Bronchus fibroblast of lung (primary cell): ENCODE measurements at places on chromosomes 1 and 21. TPM values are rescaled to one million over a fixed set of nuclear protein-coding genes. Genes with fewer than 3 reads are reported as not detected.

Gene PGBD5
- total RNA-seq, result under 0.01 TPM in 2 replicates

Gene LCE3D
- total RNA-seq, result not detected in 2 replicates

Gene CD55
- total RNA-seq, result 28.5 and 28.9 TPM in 2 replicates

Gene KAZN
- total RNA-seq, result 2.1 and 2.7 TPM in 2 replicates

Gene OR2L13
- total RNA-seq, result not detected in 2 replicates

Gene TCEA3
- total RNA-seq, result 4.8 and 5.9 TPM in 2 replicates

Gene SPRR5
- total RNA-seq, result not detected in 2 replicates

Gene RIMS3
- total RNA-seq, result 0.15 and 1.0 TPM in 2 replicates

Gene COL9A2
- total RNA-seq, result 4.9 and 5.6 TPM in 2 replicates

Gene ZMYND12
- total RNA-seq, result 0.34 and 2.7 TPM in 2 replicates

Gene E2F2
- total RNA-seq, result 3.3 and 3.7 TPM in 2 replicates

Gene PTPN22
- total RNA-seq, result 0.45 and 0.84 TPM in 2 replicates

Gene CFHR4
- not detected in 2 replicates for total RNA-seq

Gene HHAT
- total RNA-seq, result 1.3 and 1.5 TPM in 2 replicates

Gene ACKR1
- total RNA-seq, result not detected in 2 replicates

Gene RIPK4
- total RNA-seq, result under 0.01 TPM in 1 of 2 replicates, not detected in the other

Gene SARS1
- total RNA-seq, result 274 and 292 TPM in 2 replicates

Gene HAO2
- not detected in 2 replicates for total RNA-seq

Gene ANGPTL3
- total RNA-seq, result not detected in 2 replicates

Gene PCNX2
- total RNA-seq, result 5.8 and 6.6 TPM in 2 replicates

Gene CFAP74
- not detected in 2 replicates for total RNA-seq

Gene RGS8
- not detected in 2 replicates for total RNA-seq

Gene TMPRSS15
- total RNA-seq, result not detected in 2 replicates

Gene CFAP141
- total RNA-seq, result not detected in 2 replicates

Gene CFHR2
- not detected in 2 replicates for total RNA-seq

Gene SSX2IP
- total RNA-seq, result 7.1 and 7.6 TPM in 2 replicates

Gene MRPL55
- 101 and 141 TPM in 2 replicates for total RNA-seq

Gene PLEKHN1
- 1.2 and 1.9 TPM in 2 replicates for total RNA-seq

Gene PEAR1
- total RNA-seq, result 21.1 and 24.0 TPM in 2 replicates

Gene SHISAL2A
- not detected in 2 replicates for total RNA-seq

Gene SYT14
- total RNA-seq, result under 0.01 TPM in 2 replicates

Gene BSND
- not detected in 2 replicates for total RNA-seq

Gene BNIPL
- total RNA-seq, result under 0.01 and 0.17 TPM in 2 replicates

Gene HPDL
- total RNA-seq, result 5.0 and 7.1 TPM in 2 replicates

Gene SETD4
- 9.9 and 12.3 TPM in 2 replicates for total RNA-seq

Gene PCP4L1
- total RNA-seq, result not detected in 2 replicates

Gene TMEM269
- under 0.01 TPM in 1 of 2 replicates, not detected in the other for total RNA-seq

Gene CRP
- not detected in 2 replicates for total RNA-seq

Gene FCN3
- total RNA-seq, result not detected in 2 replicates

Gene SPRTN
- total RNA-seq, result 9.8 and 12.2 TPM in 2 replicates

Gene RCSD1
- under 0.01 TPM in 2 replicates for total RNA-seq

Gene MFAP2
- total RNA-seq, result 26.4 and 28.5 TPM in 2 replicates

Gene ACTN2
- not detected in 2 replicates for total RNA-seq

Gene CCDC27
- not detected in 2 replicates for total RNA-seq

Gene GNG12
- 72.4 and 85.6 TPM in 2 replicates for total RNA-seq

Gene ZNF669
- total RNA-seq, result 4.5 and 5.9 TPM in 2 replicates

Gene GJA5
- total RNA-seq, result not detected in 2 replicates

Gene ARHGAP29
- total RNA-seq, result 24.2 and 29.1 TPM in 2 replicates

Gene RXRG
- not detected in 2 replicates for total RNA-seq

Gene SPATA21
- total RNA-seq, result not detected in 2 replicates

Gene CNIH3
- total RNA-seq, result 1.2 and 1.3 TPM in 2 replicates

Gene TCEANC2
- total RNA-seq, result 2.4 and 3.0 TPM in 2 replicates

Gene ATAD3A
- 65.6 and 66.2 TPM in 2 replicates for total RNA-seq

Gene APCS
- not detected in 2 replicates for total RNA-seq

Gene CELA2A
- not detected in 2 replicates for total RNA-seq

Gene ANKRD45
- total RNA-seq, result 0.30 and 0.50 TPM in 2 replicates

Gene TMEM125
- total RNA-seq, result not detected in 2 replicates

Gene NPHP4
- total RNA-seq, result 4.4 and 4.9 TPM in 2 replicates

Gene EXO1
- 16.6 and 24.7 TPM in 2 replicates for total RNA-seq
